ENCODE measurements at places on chromosomes 12 and 14. TPM values are rescaled to one million over a fixed set of nuclear protein-coding genes. Genes with fewer than 3 reads are reported as not detected.

CCDC88C gene
- 9.2 TPM for total RNA-seq

PMCH gene
- not detected for total RNA-seq

GRCh38 chr12:127041985-127042625, 1224.9 kb upstream of the TMEM132C start:
- no peak for DNase-seq

DNA sequence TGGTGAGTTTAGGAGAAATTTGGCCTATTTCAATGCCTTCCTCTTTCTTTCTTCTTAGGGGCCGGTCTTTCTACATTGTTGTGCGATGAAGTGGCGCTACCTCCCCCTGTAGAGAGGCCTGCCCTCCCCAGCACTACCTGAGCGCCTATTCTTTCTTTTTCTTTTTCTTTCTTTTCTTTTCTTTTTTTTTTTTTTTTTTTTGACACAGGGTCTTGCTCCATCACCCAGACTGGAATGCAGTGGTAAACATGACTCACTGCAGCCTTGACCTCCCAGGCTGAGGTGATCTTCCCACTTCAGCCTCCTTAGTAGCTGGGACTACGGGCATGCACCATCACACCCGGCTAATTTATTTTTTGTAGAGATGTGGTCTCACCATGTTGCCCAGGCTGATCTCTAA, 136.1 kb upstream of the MAX start:
- no peak for DNase-seq

DNA sequence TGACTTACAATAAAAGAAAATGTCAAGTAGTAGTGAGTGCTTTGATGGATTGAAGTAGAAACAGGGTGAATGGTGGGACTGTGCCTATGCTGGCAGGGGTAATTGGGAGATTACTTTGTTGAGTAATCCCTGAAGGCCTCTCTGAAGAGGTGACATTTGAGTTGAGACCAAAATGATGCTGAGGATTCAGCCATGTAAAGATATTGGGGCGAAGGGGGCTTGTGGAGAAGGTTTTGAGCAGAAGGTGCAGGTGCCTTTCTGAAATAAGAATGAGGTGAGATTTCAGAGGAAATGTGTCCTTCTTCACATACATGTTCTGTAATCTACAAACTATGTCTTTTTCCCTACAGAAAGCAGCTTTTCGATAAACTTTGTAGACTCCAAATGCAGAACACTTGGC, 8.0 kb downstream of the GNG2 start:
- no peak for DNase-seq

All from uterus (tissue), 4 donors.